ENCODE measurements at places on chromosomes 6 and 20.
A peak's percentile ranks its signal among the peaks of the same experiment; 100 is the strongest.

- DNase-seq = no peak
Observed at GRCh38 chr6:169455470-169455869, 201.8 kb upstream of the THBS2 start.

GRCh38 chr20:44141873-44142272 lies 45.1 kb downstream of the JPH2 start:
- DNase-seq = no peak

GRCh38 chr6:143187238-143187923 lies 126.7 kb downstream of the AIG1 start:
- DNase-seq = no peak

- no peak for DNase-seq
Observed at GRCh38 chr6:35445691-35446090, 6.4 kb upstream of the FANCE start.

- DNase-seq = no peak
Observed at GRCh38 chr20:62395311-62396242, 8.7 kb downstream of the RPS21 start.

DNA sequence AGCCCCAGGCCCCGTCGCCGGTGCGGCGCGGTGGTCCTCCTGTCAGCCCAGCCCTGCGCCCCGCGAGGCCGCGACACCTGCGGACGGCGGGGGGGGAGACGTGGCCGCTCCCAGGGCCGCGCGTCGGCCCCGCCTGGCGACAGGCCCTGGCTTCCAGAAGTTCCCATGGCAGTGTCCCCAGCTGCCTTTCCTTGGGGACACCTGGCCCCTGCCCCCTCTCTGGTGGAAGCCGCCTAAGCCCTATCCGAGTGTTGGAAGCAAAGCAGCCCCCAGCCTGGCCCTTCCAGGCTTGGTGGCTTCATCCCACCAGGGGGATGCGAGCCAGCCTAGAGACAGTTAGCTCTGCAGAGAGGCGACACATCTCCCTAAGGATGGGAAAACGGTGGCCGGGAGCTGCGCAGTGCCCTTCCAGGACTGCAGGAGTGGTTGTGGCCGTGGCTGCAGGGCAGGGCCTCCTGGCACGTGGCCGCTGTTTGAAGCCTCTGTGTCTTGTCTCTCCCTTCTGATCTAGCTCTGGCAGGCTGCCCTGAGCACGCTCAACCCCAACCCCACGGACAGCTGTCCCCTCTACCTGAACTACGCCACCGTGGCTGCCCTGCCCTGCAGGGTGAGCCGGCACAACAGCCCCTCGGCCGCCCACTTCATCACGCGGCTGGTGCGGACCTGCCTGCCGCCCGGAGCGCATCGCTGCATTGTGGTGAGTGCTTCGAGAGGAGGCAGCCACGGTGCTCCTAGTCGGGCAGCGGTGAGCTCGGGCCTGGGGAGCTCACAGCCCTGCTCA lies 816 bp downstream of the NPEPL1 start:
- DNase-seq = no peak

- DNase-seq = no peak
Observed at GRCh38 chr6:131721161-131721560, 10.3 kb upstream of the CTAGE9 start.

GRCh38 chr6:69942485-69942884 lies 76.1 kb downstream of the COL19A1 start:
- no peak for DNase-seq

- no peak for DNase-seq
Observed at GRCh38 chr6:34285448-34286164, 36.8 kb upstream of the SMIM29 start.

GRCh38 chr6:84415068-84415467 lies 187.6 kb upstream of the CEP162 start:
- DNase-seq = no peak

DNA sequence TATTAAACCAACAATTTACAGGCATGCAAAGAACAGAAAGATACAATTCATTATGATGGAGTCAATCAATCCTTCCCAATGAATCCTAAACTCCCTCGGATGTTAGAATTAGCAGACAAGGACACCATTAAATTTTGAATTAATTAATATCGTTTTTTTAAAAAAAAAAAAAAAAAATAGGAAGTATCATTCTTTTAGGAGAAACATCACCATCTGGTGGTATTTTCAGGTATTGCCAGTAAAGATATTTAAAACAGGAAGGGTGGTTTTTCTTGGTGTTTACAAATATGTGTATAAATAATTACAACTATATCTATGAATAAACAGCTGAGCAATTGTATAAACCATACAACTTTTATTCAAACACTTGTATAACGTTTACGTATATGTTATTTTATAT lies 564.4 kb downstream of the HAO1 start:
- DNase-seq = no peak

- DNase-seq = no peak
Observed at GRCh38 chr20:20604357-20604756, 108.1 kb downstream of the RALGAPA2 start.

GRCh38 chr6:13331516-13332348 lies 3.4 kb upstream of the TBC1D7 start:
- DNase-seq = no peak

DNA sequence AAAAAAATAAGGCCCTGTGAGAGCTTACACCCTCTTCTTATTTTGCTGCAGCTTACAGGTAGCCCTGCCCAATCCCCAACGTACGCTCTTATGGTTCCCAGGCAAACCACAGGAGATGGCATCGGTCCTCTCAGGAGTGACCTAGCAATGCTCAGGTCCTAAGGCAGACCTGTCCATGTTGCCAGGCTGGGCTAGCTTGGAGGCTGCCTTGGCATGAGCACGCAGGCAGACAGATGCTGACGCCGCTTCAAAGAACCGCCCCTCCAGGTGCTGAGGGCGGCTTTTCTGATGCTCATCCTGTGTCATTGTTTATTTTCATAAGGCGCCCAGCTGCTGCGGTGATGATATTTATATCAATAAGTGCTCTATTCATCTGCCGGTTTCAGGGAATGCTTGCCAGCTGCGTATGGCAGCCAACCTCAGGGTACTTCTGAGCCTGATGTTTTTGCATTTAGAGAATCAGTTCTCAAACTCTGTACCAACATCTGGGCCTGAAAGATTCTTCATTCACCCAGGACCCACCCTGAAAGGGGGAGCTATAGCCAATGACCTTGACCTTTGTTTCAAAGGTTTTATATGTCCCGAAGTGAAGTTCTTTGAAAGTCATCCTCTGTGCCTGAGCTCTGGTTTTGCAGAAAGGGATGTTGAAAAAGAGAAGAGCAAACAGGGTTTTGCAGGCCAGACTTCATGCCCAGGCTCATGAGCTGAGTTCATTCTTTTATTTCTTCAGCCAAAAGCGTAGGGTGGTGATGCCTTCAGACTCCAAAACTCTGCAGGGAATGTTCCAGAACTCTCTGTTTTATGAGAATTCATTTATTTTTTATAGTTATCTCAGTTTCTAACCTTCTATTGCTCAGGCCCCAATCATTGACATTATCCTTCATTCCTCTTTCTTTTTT lies 475.6 kb upstream of the CHD6 start:
- no peak for DNase-seq

GRCh38 chr6:37971711-37972390 lies 152.3 kb downstream of the ZFAND3 start:
- DNase-seq = no peak

DNA sequence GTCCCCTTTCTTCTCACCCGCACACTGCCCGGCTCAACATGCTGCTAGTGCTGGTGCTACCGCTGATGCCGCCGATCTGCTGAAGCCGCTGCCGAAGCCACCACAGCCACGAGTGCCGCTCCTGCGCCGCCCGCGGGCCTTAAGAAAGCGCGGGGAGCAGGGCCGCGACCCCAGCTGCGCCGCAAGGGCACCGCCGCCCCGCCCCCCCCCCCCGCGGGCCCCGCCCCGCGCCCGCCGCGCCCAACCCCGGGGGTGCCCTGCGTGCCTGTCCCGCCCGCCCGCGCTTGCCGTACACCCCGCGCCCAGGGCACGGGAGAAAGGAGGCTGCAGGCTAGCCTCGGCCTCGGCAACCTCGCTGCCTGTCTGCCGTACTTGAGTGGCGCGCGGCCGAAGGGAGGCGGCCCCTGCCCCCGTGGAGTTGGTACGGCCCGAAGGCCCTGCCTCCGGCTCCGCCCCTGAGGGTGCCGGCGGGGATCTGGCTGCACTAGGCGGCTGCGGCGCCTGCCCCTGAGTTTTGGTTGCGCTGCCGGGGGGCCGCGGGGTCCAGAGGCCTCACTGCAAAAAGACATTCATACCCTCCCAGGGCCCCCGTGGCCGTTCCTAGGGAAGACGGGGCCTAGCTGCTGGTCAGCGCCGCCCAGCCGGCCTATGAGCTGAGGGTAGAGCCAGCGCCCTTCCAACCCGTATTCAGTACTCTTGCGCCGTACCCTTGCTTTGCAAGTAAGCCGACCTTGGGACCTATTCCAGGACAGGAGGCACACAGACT lies at the start of gene SOD2:
Gene SOD2, minus strand, starts transcription at position 114 of the 766 bp plus-strand sequence. Its CDS starts 74 bp downstream, at position 40.
- DNase-seq = peak; percentile 94

GRCh38 chr6:142336183-142336582 lies 34.4 kb downstream of the ADGRG6 start:
- no peak for DNase-seq

GRCh38 chr6:117668736-117669135 lies 6.5 kb upstream of the NUS1 start:
- no peak for DNase-seq

DNA sequence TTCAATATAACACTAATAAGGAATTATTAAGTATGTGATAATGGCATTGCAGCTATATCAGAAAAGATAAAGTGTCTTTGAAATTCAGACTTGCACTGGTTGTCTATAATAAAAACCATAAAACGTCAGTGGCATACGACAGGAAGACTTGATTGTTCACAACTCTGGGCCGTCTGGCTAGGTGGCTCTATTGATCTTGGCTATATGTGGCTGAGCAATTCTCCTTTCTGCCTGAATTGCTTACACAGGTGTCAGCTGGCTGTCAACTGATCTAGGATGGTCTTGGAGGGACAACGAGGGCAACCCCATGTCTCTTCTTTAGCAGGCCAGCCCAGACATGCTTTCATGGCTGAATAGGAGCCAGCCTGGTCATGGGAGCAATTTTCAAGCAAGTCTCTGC lies 359.1 kb downstream of the QKI start:
- DNase-seq = no peak

DNA sequence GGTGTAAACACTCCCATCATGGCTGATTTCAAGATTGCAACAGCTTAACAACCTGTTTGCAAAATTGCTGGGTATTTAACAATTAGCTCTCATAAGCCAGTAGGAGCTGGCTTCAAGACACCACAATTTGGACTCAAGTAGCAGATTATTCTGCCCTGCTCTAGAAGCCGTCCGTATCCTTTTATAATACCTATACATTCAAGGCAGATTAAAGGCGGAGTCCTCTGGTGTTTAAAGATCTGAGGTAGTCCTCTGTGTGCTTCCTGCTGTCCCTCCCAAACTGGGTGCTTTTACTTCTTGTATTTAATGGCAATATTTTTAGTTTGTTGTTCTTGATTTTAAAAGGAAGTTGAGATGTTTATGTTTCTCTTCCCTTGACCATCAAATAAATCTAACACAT lies 62.2 kb upstream of the SOX4 start:
- DNase-seq = no peak

GRCh38 chr6:102562713-102563112 lies 1169.2 kb downstream of the GRIK2 start:
- no peak for DNase-seq

- no peak for DNase-seq
Observed at GRCh38 chr6:17120019-17120418, 18.2 kb downstream of the STMND1 start.

- no peak for DNase-seq
Observed at GRCh38 chr20:12371990-12372389, 454.3 kb downstream of the BTBD3 start.

GRCh38 chr6:24107294-24107693 lies 18.7 kb upstream of the NRSN1 start:
- no peak for DNase-seq

- no peak for DNase-seq
Observed at GRCh38 chr20:41462372-41463161, 95.9 kb upstream of the EMILIN3 start.

GRCh38 chr6:90650041-90650940 lies 63.4 kb upstream of the MAP3K7 start:
- no peak for DNase-seq

DNA sequence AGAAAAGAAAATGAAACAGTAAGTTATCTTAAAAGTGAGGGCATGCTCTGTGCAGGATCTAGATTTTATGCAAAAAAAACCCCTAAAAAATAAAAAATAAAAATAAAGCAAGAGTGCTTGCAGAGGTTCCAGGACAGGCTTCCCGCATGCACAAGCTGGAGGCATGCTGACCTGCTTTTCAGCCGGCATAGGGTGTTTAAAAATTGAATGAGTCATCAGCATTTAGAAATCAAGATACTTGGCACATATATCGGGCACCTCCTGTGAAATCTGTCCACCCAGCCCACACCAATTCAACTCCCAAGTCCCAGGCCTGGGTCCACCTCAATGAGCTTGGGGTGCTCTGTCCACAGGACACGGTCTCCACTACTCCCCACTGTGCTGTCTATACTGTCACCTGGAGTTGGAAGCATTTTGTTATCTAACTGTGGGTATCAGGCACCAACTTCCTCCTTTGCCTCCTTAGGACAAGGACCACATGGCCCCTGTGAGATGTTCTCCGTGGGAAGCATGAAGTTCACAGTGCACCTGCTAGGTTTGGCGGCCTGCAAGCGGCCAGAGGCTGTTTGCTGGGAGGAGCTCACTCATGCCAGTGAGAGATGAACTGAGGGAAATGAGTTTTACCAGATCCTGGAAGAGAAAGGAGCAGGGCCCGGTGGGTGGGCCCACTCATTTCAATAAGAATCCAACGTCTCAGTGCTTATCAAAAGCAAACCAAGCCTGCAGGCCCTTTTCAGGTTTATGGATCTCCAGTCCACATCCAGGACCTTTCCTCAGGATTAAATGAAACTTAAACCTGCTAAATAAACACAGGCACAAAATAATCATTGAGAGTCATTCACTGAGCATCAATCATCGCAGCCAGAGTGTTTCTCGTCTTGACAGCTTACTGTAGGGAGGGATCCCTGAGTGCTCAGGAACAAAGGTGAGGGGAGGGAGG lies 121.1 kb downstream of the FOXA2 start:
- DNase-seq = no peak

Measured in activated effector memory CD4-positive, alpha-beta T cell treated with anti-CD3 and anti-CD28 coated beads, Interleukin-2, amount 50 U/mL, for 16 hours (primary cell).